ENCODE measurements at places on chromosomes 11 and 22.

DNA sequence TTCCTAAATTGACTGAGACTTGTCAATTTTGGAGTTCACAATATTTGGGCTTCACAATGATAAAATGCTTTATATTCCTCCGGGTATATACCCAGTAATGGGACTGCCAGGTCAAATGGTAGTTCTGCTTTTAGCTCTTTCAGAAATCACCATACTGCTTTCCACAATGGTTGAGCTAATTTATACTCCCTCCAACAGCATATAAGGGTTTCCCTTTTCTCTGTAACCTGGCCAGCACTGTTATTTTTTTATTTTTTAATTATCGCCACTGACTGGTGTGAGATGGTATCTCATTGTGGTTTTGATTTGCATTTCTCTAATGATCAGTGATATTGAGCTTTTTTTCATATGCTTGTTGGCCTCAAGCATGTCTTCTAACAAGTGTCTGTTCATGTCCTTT, 21.8 kb downstream of the NARS2 start:
- no peak for DNase-seq

DNA sequence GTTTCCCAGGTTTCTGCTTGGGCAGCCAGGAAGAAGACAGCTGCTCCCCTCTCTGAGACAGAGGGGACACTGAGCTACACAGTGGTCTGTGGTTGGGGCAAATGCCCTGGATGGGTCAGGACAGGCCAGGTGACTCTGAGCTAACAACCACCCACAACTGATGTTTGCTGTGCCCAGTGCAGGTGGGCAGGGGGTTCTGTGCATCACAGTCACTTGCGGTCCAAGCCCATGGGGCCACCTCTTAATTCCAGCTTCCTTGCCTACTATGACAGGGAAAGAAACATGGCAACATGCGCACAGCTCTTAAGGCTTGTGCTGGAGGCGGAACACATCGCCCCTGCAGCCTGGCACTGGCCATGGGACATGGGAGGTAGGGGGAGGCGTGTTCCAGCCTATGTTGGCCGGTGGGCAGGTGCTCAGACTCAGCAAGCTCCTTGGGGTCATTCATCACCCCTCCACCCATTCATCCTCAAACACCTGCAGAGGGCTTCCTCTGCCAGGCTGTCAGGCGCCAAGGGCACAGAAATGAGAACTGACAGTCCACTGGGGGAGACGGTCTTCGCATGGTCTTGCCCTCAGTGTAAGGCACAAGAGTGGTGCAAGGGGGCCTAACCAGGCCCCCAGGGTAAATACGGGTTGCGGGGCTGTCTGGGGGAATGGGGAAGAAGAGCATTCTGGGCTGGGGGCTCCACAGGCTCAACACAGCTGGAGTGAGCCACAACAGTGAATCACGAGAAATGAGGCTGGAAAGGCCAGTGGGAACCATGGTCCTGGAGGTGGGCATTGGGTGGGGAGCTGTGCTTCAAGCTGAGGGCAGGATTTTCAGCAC, 55.6 kb downstream of the ARFGAP3 start:
- no peak for DNase-seq

DNA sequence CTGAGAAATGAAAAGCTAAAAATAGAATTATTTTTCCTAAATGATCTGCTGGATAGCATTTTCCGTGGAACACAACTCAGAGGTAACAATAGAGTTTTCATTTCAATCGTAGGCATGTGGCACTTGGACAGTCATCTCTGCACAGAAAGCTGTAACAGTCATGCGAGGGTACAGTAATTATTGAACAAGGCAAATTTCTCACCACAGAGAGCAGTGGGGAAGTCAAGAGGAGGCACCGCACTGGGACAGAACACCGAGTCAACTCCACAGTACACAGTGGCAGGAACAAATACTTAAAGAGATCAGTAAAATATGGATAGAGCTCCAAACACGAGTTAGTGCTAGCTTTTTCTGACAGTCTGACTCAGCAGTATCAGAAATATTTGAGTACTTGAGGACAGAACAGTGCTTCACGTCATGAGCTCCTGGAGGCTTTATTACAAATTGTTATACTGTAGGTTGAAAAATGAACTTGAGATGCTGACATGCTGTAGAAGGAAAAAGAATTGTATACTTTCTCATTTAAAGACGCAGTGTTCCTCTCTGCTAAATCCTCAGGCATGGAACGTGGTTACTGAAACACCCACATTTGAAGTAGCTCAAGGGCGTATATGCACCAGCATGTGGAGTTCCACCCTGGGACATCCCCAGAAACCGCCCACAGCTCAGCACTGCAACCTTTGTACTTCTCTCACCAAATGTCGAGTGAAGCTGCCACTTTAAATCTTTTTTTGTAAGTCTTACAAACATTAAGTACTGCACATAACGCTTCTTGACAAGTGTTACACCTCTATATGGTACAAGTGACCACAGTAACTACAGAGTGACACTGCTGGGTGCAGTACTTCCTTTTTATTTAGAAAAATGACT, 27.4 kb upstream of the YPEL1 start:
- no peak for DNase-seq

- no peak for DNase-seq
Observed at GRCh38 chr11:107840129-107840484, 18.5 kb downstream of the SLC35F2 start.

DNA sequence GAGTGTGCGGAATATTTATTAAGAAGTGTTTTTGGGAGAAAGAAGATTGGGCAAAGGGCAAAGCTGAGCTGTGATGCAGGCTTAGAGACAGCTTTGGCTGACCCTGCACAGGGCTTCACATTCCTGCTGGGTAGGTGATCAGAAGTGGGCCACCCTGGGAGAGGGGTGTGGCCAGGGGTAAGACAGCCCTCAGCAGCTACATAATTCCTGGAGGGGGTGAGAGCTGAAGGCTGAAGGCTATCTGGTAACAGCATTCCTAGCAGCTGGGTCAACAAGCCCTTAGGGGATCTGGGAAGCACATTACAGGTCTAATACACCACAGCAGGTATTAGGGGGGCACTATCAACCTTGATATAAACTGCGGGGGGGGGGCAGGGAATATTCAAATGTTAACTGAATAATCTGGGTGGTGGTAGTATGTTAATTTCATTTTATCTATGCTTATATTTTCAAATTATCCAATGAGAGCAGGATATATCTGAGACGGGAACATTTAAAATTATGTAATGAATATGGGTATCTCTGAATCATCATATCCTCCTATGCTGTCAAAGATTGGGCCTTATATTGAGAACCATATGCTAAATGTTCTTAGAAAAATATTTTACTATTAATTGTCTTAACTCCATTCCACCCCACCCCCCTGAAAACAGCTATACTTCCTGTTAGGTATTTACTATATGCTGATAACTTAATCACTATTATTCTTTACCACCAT, 5.9 kb downstream of the OOSP1 start:
- DNase-seq = no peak

- no peak for DNase-seq
Observed at GRCh38 chr22:27461470-27461869, 340.1 kb downstream of the MN1 start.
